CD4-positive, CD25-positive, alpha-beta regulatory T cell (primary cell): ENCODE measurements at places on chromosomes 4 and X. TPM values are rescaled to one million over a fixed set of nuclear protein-coding genes. Genes with fewer than 3 reads are reported as not detected.

The LRIT3 gene
- total RNA-seq = 0.25 TPM

The TRIML1 gene
- total RNA-seq = not detected

The GAGE12D gene
- total RNA-seq = not detected

The FATE1 gene
- not detected for total RNA-seq

The RTL5 gene
- 1.1 TPM for total RNA-seq

The PRICKLE3 gene
- 7.3 TPM for total RNA-seq

The ZDHHC15 gene
- 0.54 TPM for total RNA-seq

The MAGEA3 gene
- total RNA-seq = not detected

The ATOH1 gene
- total RNA-seq = not detected

The USP26 gene
- total RNA-seq = not detected

The MED14 gene
- total RNA-seq = 44.2 TPM

The PAGE5 gene
- total RNA-seq = not detected

The CCDC149 gene
- not detected for total RNA-seq

The ZNF185 gene
- 4.4 TPM for total RNA-seq

The PDHA2 gene
- not detected for total RNA-seq

The PPP4R3C gene
- total RNA-seq = not detected

The MAGEB1 gene
- not detected for total RNA-seq

The NWD2 gene
- not detected for total RNA-seq

The AR gene
- 1.4 TPM for total RNA-seq

The MAGEC3 gene
- total RNA-seq = not detected

The LNX1 gene
- not detected for total RNA-seq

The TBC1D8B gene
- total RNA-seq = 0.17 TPM

The SOD3 gene
- total RNA-seq = not detected

The STAP1 gene
- 0.99 TPM for total RNA-seq

The SETD7 gene
- 50.8 TPM for total RNA-seq

The TMEM129 gene
- total RNA-seq = 19.6 TPM

The SMARCA1 gene
- 0.25 TPM for total RNA-seq
